Aorta (tissue), 5 donors: ENCODE measurements at places on chromosomes 4 and X. TPM values are rescaled to one million over a fixed set of nuclear protein-coding genes. Genes with fewer than 3 reads are reported as not detected.

NEIL3 gene
- total RNA-seq: 0.99 TPM

- no peak for DNase-seq
These were observed 281.3 kb downstream of the PPP3CA start for GRCh38 chr4:101065935-101066485.

DNA sequence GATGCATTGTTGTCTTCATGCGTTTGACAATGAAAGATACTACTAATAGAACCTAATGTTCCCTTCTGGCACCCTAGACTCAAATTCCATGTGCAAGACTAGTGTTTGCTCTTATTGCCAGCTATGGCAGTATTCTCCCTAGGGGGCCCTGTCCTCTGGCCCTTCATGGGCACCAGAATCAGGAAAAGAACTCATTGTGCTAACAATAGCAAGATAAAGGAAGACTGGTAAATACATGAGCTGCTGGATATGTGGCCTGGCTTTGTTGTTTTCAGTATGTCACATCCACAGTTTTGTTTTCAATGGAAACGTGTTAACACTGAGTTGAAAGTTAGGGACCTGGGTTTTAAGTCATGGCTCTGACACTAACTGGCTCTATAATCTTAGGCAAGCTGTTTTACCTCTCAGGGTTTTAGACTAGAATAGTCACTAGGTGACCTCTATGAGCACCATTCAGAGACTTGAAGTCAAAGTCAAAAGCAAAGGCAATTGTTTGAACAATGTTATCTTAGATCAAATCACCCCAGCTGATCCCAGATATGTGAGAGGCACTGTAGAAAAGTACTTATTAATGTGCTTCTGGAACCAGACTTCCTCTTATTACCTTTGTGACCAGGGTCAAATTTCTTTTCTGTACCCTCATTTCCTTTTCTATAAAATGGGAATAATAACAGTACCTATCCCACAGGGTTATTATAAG, 253.7 kb upstream of the DIAPH2 start:
- no peak for DNase-seq

DNA sequence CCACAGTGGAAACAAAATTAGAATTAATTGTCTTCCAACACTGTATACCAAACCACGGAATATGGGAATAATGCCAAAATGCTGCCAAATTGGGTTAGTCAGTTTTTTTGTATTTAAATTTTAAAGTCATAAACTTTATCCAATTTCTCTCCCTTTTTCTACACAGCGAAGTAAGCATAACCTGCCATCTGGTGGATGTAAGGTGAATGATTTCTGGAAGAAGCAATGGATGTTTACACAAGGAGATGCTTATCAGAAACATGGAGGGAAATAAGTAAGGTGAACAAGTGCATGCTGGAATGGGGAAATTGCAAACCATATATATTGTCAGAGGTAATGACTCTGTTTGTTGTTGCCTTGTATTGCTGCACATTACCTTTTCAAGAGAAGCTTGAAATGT, 691.9 kb downstream of the TECRL start:
- no peak for DNase-seq

DNA sequence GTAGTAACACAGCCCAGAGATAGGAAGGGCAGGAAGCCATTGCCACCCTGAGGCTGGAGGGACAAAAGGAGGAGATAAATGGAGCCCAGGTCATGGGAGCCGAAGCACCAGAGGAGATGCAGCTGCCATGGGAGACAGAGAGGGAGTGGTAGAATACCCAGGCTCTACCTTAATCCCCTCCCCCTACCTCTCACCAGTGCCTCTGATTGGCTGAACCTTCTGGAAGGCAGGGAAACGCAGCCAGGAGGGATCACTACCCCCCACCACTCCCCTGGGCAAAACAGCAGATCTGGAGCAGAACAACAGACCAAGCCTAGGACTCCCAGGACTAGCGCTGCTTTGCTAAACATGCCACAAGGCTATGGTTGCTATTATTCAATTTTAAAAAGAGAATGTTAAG, 114.2 kb downstream of the ZNF827 start:
- no peak for DNase-seq

- no peak for DNase-seq
These were observed 32.9 kb downstream of the RAB33A start for GRCh38 chrX:130204647-130205046.

DNA sequence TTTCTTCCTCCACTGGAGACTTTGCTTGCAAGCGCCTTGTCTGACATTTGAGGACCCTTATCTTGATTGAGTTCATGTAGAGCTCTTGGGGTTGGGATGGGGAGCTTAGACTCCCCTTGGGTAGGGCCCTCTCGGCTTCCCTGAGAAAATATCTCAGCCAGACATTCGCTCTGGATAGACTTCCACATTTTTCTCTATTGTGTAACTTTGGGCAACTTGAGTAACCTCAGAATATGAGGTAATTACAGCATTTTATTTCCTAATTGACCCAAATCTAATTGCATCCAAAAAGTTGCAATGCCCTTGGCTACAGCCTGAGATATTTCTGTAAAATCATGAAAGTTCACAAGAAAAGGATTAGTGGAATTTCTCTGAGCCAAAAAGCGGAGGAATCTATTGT, 102.8 kb upstream of the MXRA5 start:
- DNase-seq: no peak
